GM13977 (cell line): ENCODE measurements at places on chromosomes 16 and 17.

GRCh38 chr16:84821728-84822689 is 2.2 kb downstream of the CRISPLD2 start:
- DNase-seq, result no peak

DNA sequence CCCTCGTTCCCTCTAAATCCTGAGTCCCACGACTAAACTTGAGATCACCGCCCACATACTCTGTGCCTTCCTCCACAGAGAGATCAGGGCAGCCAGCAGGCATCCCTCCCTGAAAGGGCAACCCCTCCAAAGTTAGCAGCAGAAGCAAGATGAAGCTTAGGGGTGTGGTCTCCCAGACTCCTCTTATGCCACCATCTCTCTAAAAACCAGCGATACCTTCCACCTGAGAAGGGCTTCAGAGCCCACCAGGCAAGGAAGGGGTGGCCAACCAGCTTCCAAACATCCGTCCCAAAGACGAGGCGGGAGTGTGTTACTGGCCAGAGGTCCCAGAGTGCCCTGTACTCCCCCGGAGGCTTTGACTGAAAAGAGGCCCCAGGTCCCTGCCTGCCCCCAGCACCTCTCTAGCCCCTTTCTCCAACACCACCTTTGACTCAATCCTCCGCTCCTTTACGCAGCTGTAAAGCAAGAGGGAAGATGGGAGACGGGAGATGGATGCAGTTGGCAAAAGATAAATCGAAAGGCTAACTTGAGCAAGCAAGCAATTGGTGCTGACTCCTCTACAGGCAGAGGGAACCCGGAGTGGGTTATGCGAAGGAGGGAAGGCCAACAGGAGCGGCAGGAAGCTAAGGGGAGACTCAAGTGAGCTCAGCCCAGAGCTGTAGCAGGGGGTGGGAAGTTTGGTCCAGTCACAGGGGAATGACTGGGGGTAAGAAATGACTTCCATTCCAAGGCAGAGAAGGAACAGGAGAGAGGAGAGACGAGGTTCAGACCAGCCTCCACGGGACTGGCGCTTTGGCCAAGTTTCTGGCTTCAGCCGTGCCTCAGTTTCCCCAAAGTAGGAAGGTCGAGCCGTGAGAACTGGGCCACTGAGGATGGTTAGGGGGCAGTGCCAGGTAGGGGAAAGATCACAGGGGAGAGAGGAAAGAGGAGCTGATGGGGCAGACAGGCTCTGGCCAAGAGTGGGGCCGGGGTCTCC is 1.0 kb downstream of the ST3GAL2 start:
- peak; percentile 39 for DNase-seq

GRCh38 chr17:8475227-8475626 is 39.5 kb downstream of the NDEL1 start:
- DNase-seq, result no peak

DNA sequence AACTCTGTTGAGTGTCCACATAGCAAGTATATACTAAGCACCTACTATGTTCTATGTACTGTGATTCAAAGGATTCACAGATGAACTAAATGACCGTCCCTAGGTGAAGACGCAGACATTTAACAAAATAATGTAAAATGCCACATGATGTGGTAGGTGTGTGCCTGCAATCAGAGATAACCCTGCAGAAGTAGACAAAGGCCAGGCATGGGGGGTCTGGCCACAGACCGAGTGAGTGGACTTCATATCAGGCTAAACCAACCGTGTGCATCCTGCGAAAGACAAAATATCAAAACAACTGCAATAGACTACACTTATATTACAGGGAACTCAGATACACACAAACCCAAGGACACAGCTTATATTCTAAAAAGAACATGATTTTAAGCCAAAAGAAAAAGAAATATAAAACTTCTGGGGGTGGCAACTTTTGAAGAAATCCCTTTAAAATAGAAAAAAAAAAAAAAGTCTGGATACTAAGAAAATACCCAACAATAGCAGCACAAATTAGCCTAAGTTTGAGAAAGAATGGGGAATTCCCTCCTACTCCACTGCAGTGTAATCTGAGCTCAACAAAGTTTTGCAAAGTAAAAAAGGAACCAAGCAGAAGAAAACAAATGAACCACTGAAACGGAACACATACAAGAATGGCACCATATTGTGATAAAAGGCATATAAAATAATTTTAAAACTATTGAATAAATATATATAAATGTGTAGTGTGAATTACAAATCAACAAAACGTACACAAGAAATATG is 12.3 kb downstream of the HSDL1 start:
- DNase-seq, result peak; percentile 50

GRCh38 chr17:50931144-50931908 is 65.2 kb upstream of the TOB1 start:
- peak; percentile 75 for DNase-seq

DNA sequence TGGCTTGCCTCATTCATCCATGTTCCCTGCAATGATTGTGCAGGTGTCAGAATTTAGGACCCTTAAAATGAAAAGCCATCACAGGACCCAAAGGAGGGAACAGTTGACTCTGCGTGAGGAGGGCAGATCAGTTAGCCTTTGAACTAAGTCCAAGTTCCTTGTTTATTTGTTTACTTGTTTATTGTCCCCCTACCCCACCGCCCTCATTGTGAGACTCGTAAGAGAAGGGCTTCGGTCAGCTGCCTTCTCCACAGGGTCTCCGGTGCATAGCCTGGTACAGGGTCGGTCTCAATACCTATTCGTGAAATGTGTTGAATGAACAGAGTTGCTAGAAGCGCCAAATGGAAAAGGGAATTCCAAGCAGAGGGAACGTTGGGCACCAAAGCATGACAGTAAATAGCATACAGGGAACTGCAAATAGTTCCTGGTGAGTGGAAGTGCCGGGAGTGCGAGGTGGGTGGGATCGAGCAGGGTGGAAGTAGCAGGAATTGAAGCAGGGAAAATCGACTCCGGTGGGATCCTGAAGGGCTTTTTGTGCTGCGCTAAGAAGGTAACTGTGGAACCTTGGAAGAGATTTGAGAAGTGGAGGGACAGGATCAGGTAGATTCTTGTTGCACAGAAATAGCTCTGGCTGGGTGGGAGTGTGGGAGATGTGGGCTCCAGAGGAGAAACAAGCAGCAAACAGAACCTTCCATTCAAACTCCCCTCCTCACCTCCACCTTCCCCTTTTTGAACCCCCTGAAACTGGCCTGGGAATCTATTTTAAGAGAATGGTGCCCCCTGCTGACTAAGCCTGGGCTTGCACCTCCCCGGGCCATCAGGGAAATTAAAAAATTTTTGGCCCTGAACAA is 12.7 kb downstream of the SLC35B1 start:
- peak; percentile 74 for DNase-seq

DNA sequence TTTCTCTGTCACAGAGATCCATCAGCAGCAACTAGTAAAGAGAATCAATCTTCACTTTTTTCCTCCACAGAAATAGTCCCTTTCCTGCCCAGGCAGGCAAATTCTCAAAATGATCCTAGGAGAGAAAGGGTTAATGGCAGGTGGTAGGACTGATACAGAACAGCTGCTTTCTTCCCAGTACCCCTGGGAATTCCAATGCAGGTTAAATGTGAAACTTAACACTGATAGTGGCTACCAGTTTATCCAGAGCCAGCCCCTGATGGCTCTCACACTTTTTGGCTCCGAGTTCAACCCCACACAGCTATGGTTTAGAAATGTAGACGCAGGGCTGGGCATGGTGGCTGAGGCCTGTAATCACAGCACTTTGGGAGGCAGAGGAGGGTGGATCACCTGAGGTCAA is 22.2 kb downstream of the MARVELD3 start:
- DNase-seq, result no peak

DNA sequence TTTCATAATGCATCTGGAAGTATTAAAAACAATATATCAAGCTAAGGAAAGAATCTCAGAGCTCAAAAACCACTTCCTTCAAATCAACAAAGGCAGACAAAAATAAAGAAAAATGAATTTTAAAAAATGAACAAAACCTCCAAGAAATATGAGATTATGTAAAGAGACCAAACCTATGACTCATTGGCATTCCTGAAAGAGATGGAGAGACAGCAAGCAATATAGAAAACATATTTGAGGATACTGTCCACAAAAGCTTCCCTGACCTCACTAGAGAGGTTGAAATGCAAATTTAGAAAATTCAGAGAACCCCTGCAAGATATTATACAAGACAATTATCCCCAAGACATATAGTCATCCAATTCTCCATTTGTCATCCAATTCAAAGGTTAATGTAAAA is 311.3 kb upstream of the SOX9 start:
- DNase-seq, result no peak

DNA sequence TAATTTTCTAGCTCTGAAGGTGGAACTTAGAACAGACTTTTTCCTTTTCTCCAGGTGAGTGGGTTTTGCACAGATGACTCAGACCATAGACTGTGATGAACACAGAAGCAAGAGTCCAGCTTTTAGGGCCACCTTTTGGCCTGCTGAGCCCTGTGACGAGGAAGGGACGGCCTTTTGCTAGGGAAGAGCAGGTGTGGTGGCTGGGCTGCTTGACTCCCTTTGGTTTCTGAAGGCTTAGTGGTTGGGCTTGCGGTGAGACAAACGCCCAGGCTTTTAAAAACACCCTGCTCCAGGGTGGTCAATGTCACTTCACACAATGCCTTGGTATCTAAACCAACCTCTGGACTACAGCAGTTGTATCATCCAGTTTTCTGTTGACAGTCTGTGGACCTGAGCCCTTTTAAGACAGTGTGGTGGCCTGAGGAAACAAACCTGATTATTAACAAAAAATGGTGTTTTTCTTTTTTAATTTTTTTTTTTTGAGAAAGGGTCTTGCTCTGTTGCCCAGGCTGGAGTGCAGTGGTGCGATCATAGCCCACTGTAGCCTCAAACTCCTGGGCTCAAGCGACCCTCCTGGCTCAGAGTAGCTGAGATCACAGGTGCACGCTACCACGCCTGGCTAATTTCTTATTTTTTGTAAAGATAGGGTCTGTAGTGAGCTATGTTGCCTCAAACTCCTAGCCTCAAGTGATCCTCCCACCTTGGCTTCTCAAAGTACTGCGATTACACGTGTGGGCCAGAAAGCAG is 134.0 kb downstream of the SNX29 start:
- DNase-seq, result no peak

GRCh38 chr16:11642765-11643116 is 25.5 kb upstream of the SNN start:
- DNase-seq, result no peak

GRCh38 chr16:87684106-87684677 is 81.6 kb downstream of the KLHDC4 start:
- no peak for DNase-seq

GRCh38 chr16:72853575-72854266 is 194.2 kb downstream of the ZFHX3 start:
- no peak for DNase-seq

DNA sequence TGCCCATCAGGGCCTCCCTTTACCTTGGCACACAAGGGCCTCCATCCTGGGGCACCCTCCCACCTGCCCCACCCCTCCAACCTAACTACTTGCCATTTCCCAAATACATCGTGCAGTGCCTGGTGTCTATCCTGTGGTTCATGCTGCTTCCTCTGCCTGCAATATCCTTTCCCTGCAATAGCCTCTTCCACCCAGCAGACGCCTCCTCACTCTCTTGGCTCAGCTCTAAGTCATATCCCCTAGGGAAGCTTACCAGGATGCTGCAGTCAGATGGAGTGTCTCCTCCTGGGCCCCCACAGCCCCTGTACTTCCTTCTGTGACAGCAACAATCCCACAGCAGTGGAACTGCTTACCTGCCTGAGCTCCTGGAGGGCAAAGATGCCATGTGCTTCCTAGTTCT is 36.7 kb downstream of the CCDC182 start:
- no peak for DNase-seq

GRCh38 chr17:1707107-1707506 is 3.1 kb downstream of the TLCD2 start:
- no peak for DNase-seq

DNA sequence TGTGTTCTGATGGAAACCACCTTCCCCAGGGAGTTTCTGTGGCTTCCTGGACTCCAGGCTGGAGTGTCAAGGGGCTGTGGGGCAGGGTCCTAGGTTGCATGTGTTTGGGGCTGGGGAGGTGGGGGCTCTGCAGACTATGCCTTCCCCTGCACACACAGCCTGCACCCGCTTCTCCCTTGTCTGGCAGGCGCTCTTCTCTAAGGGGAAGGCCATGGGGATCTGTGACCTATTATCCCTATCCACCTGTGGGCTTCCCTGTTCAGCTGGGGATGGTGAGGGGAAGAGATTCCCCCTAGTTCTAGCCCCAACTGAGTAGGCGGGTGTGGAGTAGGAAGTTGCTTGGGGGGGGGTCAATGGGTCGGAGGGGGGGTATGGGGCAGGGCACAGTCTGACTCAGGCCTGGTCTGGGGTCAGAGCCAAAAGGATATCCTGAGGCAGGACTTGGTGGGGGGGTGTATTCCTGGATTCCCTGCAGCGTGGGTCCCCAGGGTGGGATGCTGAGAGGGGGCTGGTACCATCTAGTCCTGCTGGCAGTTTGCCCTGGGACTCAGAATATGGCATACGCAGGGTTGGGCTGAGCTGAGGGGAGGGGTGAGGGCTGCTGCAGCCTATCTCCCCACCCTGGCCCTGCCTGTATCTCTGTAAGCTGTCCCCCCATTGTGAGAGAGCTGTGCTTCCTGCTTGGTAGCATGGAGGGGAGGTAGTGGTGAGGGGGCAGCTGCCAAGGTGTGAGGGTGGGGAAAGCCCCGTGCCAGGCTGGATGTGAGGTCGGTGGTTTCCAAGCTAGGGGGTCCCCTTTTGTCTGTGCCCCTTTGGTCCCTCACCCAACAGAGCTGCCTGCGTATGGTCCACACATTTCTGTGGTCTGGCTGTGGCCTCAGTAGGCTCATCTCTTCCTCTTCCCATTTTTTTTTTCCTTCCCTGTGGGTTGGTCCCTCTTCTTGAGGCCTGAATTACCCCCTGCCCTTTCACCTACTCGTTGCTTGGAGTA is 14.7 kb downstream of the RARA start:
- DNase-seq, result no peak

DNA sequence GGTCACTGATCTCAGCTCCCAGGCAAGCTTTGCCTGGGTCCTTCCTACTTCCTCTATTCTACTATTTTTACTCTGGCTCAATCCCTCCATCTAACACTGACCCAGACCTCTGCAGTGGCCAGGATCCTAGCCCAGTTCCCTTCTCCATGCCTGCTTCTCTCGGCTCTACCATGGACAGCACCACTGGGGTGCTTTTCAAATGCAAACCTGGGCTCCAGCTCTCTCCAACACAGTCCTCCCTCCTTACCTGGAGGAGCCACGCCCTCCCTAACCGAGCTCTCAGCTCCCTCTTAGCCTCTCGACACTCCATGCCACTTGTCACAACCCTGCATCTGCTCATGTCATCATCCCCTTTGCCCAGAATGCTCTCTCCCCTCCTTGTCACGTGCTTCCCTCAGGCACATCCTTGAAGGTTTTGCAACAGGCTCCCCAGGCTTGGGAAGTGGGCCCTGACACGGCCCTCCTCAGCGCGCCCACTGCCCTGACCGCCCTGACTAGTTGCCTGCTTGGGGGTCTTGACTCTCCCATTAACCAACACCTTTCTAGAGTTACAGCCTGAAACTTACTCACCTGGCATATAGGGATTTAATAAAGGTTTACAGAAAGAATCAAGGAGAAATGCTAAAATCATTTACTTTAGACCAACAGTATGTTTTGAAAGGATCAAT is 41.6 kb downstream of the MARF1 start:
- no peak for DNase-seq

GRCh38 chr17:7823581-7824001 is 10.4 kb upstream of the KDM6B start:
- no peak for DNase-seq

- DNase-seq, result no peak
Measured at GRCh38 chr16:31489298-31489564, 6.3 kb downstream of the SLC5A2 start.

- DNase-seq, result no peak
Measured at GRCh38 chr17:10337976-10338375, 34.8 kb downstream of the MYH13 start.

GRCh38 chr17:58534331-58534730 is 19.9 kb upstream of the MTMR4 start:
- no peak for DNase-seq
